ENCODE measurements at places on chromosomes 7 and 10.

- no peak for DNase-seq
These were observed 8.8 kb upstream of the FZD8 start for GRCh38 chr10:35650894-35651293.

- DNase-seq: no peak
These were observed 893.9 kb downstream of the CCSER2 start for GRCh38 chr10:85222300-85222699.

GRCh38 chr10:5644930-5645329 lies 21.5 kb downstream of the ASB13 start:
- DNase-seq: no peak

DNA sequence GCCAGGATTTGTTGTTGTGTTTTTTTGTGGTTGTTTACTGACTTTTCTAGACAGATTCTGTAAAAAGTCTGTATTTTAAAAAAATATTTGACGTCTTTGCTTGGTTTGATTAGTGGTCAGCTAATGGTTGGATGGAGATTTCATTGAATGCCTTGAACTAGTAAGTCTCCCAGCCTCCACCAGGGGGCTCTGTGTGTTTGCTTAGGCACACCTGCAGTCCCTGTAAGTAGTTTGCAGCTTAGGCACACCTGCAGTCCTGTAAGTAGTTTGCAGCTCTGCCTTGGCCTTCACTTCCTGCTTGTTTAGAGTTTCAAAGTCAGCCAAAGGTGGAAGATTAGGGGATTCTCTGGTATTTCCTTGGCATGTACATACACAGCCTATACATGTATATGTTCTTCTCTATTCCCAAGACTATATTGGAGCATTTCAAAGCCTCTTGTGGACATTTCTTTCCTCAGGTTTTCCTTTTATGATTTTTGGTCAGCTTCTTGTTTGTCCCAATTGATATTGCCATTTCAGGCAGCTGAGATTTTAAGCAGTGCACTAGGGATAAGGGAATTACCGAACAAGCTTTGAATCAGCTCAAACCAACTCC lies 101.6 kb downstream of the CCSER2 start:
- peak; percentile 73 for DNase-seq

GRCh38 chr7:151936207-151936606 lies 20.0 kb upstream of the GALNTL5 start:
- DNase-seq: no peak
